Activated CD4-positive, alpha-beta T cell treated with anti-CD3 and anti-CD28 coated beads, Interleukin-2, amount 50 U/mL, for 48 hours (primary cell): ENCODE measurements at places on chromosomes 12 and 14.
A peak's percentile ranks its signal among the peaks of the same experiment; 100 is the strongest.

- no peak for DNase-seq
Observed at GRCh38 chr12:131430158-131430742, 280.6 kb upstream of the SFSWAP start.

DNA sequence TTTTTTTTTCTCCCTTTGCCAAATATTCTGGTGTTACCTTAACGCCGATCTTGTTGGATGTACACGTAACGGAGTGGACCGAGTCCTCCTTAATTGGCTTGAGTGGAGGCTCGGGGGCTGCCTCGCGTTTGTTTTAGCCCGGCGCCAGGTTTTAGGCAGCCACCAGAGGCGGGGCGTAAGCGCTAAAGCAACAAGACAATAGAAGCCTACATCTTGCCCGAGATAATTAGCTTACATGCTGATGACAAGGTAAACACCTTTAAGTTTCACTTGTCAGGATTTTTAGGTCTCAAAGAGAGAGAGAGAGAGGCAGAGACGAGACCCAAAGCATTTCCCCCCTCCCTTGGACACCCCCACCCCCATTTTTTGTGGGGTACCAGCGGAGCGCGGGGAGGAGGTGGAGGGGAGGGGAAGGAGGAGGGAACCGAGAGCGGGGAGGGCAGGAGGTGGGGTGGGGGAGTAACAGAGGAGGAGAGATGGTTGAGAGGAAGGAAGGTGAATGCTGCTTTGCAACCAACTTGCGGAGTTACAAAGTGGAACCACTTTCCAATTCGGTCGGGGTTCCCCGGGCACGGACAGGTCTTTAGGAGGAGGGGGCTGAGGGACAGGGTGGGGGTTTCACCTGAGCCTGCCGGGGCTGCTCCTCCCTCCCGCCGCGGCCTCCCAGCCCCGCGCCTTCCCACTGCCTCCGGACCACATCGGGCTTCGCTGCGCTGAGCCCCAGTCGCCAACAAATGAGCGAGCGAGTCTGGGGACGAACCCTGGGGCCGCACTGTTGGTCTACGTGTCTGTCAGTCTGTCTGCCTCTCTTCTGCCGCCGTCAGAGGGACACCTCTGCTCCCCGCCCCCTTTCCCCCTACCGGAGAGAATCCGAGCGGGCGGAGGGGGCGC lies at the start of gene NKX2-1:
NKX2-1 (minus strand) TSS at position 802 of the 891 bp plus-strand sequence; CDS start at position 699, 103 bp downstream.
- no peak for DNase-seq

DNA sequence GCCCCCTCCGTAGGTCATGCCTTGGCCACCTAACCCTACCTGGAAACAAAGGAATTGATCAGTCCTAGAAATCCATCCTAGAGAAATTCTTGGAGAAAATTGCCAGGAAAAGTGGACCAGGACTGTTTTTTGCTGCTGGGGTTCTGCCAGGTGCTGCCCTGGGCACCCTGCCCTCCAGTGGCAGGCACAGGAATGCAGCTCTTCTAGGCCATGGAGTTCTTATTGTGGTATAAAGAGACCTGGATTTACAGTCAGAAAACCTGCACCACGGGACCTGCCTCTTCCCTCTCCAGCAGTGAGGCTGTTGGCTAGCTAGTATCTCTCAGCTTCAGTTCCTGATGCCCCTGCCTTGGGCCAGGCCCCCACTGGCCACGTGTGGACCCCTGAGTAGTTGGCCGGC lies 59.7 kb downstream of the SLC24A4 start:
- DNase-seq = no peak

DNA sequence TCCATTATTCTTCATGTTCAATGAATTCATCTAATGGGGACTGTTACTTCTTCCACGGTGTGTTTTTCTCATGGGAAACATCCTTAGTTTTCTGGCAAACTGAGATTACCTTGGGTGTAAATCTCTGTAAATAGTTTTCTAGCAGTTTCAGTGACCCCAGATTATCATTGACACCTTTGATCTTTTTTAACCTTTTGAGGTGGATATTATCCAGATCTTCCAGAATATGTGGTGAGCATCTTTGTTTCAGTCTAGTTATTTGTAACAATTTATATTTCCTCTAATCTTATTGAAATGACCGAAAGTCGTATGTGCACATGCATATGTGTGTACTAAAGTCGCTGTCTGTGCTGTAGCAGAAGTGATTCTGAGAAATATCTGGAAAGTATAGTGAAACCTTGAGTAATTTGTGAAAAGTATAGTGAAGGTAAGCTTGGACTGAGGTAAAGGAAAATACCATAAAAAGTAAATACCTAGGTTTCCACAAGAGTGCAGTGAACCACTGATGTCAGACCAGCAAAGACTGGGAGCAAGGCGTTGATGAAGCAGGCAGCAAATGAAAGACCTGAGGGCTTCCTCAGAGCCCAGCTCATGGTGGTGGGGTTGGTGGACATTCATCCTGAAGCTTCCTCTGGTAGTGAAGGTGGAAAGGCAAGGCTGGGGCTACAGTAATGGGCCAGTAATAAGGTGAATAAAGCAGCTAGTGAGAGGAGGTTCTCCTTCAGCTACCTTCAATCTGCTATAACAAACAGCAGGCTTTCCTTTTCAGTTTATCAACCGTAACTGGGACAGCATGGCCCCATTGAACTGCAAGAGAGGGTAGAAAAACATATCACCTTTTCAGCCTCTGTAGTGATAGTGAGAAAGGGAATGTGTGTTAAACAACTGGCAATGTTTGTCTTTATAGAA lies 480.2 kb upstream of the FBXO33 start:
- peak; percentile 4 for DNase-seq

GRCh38 chr14:96568621-96569020 lies 66.4 kb downstream of the PAPOLA start:
- DNase-seq = no peak
